ENCODE measurements at places on chromosomes 5 and 9. TPM values are rescaled to one million over a fixed set of nuclear protein-coding genes. Genes with fewer than 3 reads are reported as not detected.

The LMX1B gene
- not detected for total RNA-seq

The PPP1R26 gene
- total RNA-seq: 21.5 TPM

DNA sequence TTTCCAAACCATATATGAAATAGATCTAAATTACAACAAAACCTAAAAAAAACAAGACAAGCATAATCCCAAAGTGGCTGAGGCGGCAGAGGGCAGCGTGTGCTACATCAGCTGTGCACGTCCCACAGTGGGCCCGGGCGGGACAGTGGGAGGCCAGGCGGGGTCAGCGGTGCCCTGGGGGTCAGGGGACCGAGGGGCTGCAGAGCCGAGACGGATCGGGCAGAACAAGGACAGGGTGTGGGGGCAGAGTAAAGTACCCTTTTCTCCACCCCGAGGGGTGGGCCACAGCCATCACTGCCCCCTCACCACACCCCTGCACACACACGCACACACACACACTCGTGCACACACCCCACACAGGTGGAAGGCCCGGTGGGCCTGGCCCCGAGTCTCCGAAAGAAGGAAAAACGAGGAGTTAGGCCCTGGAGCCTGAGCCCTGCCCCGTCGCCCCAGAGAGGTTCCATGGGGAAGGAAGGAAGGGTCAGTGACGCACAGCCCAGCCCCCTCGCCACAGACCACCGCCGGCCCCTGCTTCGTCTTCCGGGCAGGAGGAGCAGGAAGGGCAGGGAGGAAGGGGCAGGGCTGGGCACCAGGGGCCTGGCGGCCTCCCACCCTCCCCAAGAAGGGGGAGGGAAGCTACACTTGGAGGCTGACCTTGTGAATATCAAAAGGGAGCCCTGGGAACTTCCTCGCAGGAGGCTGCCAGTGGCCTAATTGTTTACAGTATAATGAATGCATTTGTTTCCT is 49.6 kb upstream of the UBAC1 start:
- no peak for DNase-seq

DNA sequence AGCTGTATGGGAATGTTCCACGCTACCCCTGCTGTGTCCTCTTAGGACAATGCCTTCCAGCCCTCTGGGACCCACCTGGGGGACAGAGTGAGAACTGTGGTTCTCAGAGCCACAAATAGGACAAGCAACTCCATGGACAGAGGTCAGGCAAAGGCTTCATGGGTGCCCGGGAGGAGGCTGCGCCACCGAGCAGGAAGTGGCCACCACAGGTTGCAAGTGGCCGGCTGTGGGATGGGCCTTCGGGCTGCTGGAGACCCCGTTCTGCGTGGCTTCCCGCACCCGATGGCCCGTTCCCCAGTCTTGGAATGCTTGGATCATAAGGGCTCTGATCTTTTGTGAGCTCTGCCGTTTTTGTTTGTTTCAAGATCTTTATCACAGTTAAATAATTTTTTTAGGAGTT is 118.8 kb downstream of the BOD1 start:
- no peak for DNase-seq

DNA sequence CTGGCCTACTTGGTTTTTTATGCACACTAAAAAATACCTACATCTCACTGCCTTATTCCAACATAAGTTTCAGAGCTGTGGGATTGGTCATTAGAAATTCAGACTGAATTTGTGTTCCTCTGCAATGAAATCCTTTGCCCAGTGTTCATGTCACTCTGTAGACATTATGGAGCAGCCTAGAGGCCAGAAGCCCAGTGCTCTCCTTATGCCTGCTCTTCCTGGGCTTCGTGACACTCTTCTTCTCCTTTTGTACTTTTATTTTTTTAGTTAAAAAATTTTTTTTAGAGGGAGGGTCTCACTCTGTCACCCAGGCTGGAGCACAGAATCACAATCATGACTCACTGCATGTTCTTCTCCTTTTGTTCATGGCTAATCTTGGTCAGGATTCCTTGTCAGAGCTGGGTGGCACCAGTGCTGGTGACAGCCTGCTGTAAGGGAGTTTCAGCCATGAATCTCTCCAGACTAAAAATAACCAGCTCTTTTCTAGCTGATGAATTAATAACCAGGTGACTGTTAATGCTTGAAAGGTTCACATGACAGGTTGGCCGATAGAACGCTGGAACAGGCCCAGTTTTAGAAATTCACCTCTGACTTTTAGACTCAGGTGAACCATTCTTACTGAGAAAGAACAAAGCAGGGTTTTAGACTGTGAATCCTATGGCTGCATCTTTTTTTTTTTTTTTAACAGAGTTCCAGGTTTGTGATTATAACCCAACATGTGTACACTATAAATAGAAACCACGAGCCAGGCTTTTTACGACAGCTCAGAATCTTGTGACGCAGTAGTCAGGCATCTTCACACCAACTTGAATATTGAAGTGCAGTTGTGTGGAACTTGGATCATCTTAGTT is 34.1 kb upstream of the C5orf47 start:
- no peak for DNase-seq

DNA sequence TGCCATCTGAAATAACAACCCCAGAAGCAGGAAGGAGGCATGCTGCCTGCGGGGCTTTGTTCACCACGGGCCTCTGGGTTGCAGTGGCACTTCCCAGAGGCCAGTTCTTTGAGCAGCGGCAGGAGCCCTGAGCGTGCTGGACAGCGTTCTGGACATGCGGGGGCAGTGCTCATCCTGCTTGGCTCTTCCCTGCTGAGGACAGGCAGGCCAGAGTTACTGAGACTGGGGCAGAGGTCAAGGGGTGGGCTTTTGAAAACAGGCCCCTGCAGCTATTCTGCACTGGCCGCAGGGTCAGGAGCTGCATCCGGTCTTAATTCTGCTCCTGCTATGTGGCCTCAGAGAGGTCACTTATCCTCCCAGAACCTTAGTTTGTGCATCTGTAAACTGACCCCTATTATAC is 258.6 kb downstream of the FSTL4 start:
- no peak for DNase-seq

Data from transverse colon (tissue), 4 donors.